Bronchial epithelial cell (primary cell): ENCODE measurements at places on chromosomes 7 and 10.
A peak's percentile ranks its signal among the peaks of the same experiment; 100 is the strongest.

- DNase-seq: peak; percentile 9
Observed at GRCh38 chr7:4830176-4830575, 31.7 kb downstream of the PAPOLB start.

GRCh38 chr10:109784236-109784635 lies 139.1 kb downstream of the XPNPEP1 start:
- DNase-seq: peak; percentile 16

GRCh38 chr10:14126697-14127440 lies 203.9 kb downstream of the FRMD4A start:
- DNase-seq: peak; percentile 52

DNA sequence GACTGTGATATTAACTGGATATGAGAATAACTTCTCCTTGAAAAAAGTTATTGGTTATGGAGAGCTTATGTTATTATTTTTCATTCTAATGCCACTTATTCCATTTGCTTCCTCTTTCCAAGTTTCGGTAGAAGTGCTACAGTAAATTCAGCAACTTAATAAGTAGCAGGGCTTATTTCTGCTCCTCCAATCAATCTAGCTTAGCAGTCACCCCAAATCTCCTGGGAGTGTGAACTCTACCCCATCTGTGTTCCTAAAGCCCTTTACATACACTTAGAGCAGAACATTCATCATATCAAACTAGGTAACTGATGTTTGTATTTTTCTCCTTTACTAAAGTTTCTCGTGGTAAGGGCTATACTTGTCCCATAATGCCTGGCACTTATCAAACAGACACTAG lies 8.7 kb downstream of the ARL3 start:
- no peak for DNase-seq

GRCh38 chr7:47826754-47827153 lies 121.5 kb downstream of the PKD1L1 start:
- DNase-seq: no peak
